Fibroblast of skin of scalp (primary cell): ENCODE measurements at places on chromosomes 6 and 20.

DNA sequence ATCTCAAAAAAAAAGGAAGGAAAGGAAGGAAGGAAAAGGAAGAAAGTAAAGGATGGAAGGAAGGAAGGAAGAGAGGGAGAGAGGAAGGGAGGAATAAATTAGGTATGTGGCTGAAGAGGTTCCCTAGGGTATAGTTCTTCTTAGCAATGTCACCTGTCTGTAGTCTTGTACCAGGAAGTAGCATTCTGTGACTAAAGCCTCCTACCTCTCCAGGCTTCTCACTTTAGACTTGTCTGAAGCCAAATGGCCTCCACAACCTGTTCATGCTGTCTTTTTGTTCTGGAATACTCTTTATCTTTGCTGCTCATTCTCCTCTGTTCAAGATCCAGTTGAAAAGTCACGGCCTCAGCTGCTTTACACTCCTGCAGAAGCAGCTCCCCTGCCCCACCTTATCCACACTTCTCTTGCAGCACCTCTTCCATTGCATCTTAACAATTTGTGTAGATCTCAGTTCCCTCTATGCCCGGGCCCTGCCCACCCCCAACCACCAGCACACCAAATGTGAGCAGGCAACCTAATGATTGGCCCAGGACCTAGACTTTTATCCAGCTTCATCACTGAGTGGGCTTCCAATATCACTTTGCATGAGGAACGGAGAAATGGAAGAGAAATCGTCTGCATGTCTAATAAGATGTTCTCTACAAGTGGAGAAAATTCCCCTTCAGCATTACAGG is 19.1 kb downstream of the GCNT2 start:
- no peak for DNase-seq

- no peak for DNase-seq
These were observed 10.9 kb upstream of the NOX3 start for GRCh38 chr6:155466539-155466938.

- DNase-seq: peak; percentile 79
These were observed 21.9 kb upstream of the SCUBE3 start for GRCh38 chr6:35191889-35192288.

- DNase-seq: no peak
These were observed 238.5 kb downstream of the GMPR start for GRCh38 chr6:16476861-16477260.

GRCh38 chr6:167759912-167760311 is 66.8 kb upstream of the AFDN start:
- no peak for DNase-seq

DNA sequence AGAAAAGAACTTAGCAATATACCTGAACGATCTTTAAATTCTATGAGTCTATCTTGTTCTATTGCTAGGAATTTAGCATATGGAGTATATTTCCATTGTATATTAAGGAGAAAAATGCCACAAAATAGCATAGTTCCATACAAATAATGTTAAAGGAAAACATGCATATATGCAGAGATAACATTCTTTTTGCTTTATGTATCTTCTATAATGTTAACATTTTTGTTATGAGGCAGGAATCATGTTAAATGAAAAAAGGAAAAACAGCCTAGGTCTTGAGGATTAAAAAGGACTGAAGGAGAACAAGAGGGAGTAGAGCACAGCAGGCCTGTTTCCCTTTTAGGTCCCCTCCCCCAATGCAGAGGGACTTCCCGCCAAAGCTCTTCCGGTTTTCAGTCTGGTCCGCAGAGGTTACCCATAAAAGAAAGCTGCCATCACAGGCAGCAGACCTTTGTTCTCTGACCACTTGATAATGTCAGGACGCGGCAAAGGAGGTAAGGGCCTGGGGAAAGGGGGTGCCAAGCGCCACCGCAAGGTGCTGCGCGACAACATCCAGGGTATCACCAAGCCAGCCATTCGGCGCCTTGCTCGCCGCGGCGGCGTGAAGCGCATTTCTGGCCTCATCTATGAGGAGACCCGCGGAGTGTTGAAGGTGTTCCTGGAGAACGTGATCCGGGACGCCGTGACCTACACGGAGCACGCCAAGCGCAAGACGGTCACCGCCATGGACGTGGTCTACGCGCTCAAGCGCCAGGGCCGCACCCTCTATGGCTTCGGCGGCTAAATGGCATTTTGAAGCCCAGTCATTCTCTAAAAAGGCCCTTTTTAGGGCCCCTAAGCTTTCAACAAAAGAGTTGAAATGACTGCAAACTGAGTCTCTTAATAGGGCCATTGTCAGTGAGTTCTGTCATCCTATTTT is 108.4 kb upstream of the PRSS16 start:
- peak; percentile 81 for DNase-seq

- peak; percentile 93 for DNase-seq
These were observed 178.8 kb upstream of the HDDC2 start for GRCh38 chr6:125480571-125480970.

GRCh38 chr6:105803442-105803841 is 282.7 kb upstream of the PRDM1 start:
- DNase-seq: peak; percentile 81

- no peak for DNase-seq
These were observed 155.7 kb downstream of the AKAP7 start for GRCh38 chr6:131290955-131291354.

GRCh38 chr20:51092338-51092737 is 69.4 kb upstream of the KCNG1 start:
- DNase-seq: peak; percentile 59

GRCh38 chr6:154989448-154989847 is 5.7 kb upstream of the TIAM2 start:
- DNase-seq: no peak

GRCh38 chr20:40606237-40606636 is 82.8 kb downstream of the MAFB start:
- no peak for DNase-seq

GRCh38 chr6:107114926-107115694 is at the start of gene BEND3:
Gene BEND3, minus strand, starts transcription at chr6:107115515. Its CDS starts 16,230 bp downstream, at chr6:107099285.
- peak; percentile 33 for DNase-seq

DNA sequence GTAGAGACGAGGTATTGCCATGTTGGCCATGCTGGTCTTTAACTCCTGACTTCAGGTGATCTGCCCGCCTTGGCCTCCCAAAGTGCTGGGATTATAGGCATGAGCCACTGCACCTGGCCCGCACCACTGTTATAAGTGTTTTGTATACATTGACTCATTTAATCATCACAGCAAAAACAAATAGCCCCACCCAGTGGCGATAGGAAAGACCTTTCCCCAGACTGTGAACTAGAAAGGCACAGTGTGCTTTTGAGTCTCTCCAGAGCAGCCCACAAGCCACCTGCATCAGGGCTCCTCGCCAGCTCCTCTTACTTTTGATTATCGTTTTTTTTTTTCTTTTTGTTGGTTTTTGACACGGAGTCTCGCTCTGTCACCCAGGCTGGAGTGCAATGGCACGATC is 27.9 kb upstream of the ZFP64 start:
- DNase-seq: no peak

DNA sequence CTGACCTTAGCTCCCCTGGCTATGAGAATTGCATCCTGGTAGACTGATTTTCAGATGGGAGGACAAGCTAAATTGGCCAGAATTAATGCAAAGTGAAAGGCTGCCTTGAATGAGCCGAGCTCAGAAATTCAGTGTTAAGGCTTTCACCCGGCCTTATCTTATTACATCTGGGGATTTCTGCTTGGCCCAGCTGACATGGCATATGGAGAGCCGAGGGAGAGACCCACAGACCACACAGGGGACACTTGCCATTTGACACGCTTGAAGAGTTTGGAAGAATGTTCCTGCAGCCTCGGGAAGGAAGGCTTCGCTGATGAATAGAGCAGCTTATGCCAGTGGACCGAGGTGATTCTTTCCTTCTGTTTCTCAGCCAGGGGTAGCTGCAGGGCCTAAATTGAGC is 9.0 kb downstream of the MOCS3 start:
- DNase-seq: no peak

- DNase-seq: peak; percentile 83
These were observed 262.3 kb downstream of the ZNF217 start for GRCh38 chr20:53331151-53331973.

- no peak for DNase-seq
These were observed 153.6 kb downstream of the FOXA2 start for GRCh38 chr20:22430746-22431168.

GRCh38 chr20:62239278-62239879 is 1.1 kb downstream of the OSBPL2 start:
- DNase-seq: no peak

DNA sequence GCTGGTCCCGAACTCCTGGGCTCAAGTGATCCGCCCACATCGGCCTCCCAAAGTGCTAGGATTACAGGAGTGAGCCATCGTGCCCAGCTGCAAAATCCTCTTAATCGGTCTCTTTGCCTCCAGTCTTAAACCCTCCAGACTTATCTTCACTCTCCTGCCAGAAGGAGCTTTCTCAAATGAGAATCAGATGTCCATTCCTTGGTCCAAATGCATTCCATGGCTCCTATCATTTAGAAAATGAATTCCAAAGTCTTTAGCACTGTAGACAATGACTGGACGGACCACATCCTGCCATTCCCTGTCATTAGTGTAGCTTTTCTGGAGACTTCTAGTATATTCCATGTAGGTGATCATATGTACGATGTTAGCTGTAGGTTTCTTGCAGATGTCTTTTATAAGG is 141.9 kb downstream of the ID4 start:
- no peak for DNase-seq

DNA sequence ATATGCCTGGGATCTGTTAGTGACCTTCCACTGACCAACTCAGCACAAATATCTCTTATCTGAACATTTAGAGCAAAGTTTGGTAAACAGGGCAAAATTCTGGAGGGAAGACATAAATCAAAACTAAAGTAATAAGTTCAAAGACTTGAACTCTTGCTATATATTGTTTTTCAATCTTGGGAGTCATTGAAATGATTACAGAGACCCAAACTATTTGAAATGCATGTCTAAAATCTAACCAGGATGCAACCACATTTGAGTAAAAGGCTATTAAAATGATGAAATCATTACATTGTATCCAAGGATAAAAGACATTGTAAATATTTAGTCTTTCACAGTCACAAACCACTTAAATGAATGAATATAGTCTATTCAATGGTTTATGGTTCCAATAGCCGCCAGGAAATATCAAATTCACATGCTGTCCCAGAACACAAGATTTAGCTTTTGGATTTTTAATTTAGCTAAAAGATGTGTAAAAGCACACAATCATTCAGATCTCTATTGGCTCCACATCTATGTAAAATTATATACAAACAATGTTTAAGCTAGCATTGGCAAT is 256.6 kb upstream of the EPHA7 start:
- no peak for DNase-seq

- DNase-seq: peak; percentile 34
These were observed 34.8 kb downstream of the BLOC1S5 start for GRCh38 chr6:8029243-8029870.

DNA sequence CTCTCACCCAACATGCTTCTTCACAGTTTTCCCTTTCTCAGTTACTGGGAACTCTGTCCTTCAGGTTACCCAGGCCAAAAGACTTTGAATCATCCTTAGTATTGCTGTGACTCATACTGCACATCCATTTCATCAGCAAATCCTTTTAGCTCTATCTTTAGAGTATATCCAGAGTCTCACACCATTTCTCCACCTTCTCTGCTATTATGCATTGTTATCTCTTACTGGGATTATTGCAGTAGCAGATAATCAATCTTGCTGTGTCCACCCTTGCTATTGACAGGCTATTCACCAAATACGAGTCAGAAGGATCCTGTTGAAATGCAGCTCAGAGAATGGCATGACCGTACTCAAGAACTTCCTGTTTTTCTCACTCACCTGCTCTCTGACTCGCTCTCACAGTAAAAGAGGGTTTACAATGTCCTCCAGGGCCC is 57.3 kb downstream of the BCKDHB start:
- peak; percentile 81 for DNase-seq

DNA sequence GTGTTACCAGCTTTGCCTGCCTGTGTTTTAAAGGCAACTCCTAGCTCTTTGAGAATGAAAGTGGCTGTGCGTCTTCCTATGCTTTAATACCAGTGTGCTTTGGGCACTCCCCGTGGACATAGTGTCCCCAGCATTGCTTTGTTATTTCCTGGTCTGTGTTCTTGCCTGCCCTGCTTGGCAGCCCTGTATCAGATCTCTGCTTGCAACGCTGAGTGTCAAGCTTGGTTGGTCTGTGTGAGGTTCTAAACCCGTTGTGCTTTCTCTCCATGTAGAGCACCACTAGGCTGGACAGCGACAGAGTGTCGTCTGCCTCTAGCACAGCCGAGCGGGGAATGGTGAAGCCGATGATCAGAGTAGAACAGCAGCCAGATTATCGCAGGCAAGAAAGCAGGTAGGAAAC is 80.2 kb downstream of the AFDN start:
- DNase-seq: no peak

DNA sequence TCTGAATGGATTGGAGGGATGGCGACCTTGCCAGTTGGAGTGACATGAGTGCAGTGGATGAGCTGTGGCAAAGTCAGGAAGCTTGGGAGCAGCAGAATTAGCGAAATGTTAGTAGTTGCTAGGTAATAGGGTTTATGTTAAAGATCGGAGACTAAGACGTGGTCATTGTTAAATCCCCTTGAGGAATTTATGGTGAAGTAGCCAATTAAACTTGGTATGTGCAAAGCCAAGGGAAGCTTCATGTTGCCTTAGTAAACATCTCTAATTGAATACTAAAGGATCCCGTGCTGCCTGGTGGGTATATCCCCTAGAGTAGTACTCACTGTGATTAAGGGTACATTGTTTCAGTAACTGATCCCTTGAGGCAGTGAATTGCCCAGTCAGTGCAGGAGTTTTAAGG is 106.0 kb downstream of the PRIM2 start:
- DNase-seq: peak; percentile 43

GRCh38 chr6:13917141-13917540 is 7.6 kb upstream of the RNF182 start:
- peak; percentile 21 for DNase-seq

DNA sequence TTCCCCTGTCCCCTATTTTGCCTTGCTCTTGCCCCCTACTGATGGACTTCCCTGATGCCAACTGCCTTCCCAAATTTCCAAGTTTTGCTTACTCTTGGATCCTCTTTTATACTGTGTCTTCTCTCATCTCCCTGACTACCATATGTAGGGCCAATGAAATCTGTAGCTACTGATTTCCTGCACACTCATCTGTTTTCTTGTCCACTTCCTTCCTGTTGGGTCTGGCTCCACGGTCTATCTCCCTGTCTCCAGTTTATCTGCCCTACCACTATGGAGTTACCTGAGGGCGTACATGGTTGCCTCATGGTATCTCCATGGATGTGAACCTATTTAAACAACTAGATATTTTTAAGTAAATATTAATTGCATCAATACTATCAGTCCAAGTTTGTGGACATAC is 140.3 kb upstream of the MCHR2 start:
- no peak for DNase-seq

- peak; percentile 68 for DNase-seq
These were observed 14.6 kb upstream of the CFAP206 start for GRCh38 chr6:87393026-87393622.
